Pulmonary artery endothelial cell (primary cell): ENCODE measurements at places on chromosomes 2 and 18. TPM values are rescaled to one million over a fixed set of nuclear protein-coding genes. Genes with fewer than 3 reads are reported as not detected.

DNA sequence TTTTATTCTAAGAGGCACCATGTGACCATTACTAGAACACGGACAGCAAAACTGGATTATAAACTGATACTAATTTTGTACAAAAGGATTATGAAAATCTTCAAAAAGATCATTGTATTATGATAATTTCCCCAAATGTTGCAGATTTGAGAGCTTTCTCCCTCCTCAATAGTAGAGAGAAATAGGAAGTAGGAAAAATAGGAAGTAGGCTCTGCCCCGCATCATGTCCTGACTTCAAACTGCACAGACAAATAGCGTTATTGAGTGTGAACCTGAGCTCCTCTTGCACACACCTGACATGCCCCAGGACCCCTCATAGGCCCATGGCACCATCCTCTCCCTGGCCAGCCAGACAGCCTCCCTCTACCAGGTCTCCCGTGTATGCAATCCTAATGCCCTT is 25.4 kb downstream of the CHRNA1 start:
- DNase-seq: no peak

DNA sequence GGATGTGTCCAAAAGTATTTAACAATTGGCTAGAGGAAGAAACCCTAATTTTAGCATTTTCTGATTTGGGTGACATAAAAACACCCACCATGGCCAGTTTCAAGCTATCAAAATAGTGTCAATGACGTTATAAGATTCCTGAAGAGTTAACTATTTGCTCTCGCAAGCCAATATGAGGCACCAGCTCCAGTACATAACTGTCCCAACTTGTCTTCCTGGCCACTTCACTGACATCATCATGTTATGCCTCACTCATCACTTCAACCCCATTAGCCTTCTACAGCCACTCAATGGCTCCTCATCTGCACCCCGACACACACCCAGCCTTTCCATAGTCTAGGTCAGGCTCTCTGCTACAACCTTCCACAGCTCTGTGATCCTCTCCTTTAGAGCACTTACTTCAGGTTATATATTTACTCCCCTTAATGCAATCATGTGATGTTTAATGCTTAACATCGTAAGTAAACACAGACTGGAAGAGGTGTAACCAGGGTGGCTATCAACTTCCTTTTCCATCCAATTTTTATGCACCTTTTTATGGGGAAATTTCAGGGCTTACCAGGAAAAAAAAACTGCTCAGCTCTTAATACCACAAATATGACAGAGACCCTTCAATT is 158.7 kb downstream of the VWC2L start:
- DNase-seq: no peak

DNA sequence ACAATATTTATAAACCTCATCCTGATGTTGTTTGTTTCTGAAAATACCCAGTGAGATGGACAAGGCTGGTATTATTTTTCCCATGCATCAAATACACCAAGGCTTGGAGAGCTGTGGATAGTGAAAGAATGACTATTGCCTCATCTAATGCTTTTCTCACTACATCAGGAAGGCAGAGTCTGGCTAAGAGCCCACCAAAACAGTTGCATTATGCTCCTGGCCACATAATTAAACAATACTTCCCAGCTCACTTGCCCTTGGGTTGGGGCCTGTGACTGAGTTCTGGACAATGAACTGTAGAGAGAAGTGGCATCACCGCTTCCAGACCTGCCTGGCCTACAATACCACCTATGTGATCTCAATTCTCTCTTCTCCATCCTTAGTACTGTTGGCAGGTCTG is 46.4 kb upstream of the REEP1 start:
- DNase-seq: peak; percentile 56

DNA sequence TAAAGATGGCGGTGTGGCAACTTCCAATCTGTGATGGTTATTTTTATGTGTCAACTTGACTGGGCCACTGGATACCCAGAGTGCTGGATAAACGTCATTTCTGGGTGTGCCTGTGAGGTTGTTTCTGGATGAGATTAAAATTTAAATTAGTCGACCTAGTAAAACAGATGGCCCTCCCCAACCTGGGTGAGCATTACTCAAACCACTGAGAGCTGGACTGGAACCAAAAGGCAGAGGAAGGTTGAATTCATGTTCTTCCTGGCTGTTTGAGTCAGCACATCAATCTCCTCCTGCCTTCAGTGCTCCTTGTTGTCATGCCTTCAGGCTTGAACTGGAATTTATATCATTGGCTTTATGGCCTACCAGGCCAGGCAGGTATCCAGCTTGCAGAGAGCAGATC is 190.8 kb upstream of the RGPD4 start:
- no peak for DNase-seq

GRCh38 chr18:13641551-13642439 is 84.6 kb downstream of the FAM210A start:
- no peak for DNase-seq

GRCh38 chr2:86413296-86414094 is 27.7 kb upstream of the KDM3A start:
- DNase-seq: no peak

GRCh38 chr2:28413899-28414295 is 21.2 kb downstream of the FOSL2 start:
- no peak for DNase-seq

Gene IL36G
- total RNA-seq: not detected in 2 replicates

Gene MRPL53
- 28.6 and 45.8 TPM in 2 replicates for total RNA-seq

Gene RGPD4
- total RNA-seq: under 0.01 TPM in 1 of 2 replicates, not detected in the other
